ENCODE measurements at places on chromosomes 6 and 20. TPM values are rescaled to one million over a fixed set of nuclear protein-coding genes. Genes with fewer than 3 reads are reported as not detected.

GRCh38 chr6:105445481-105445880 lies 42.6 kb upstream of the PREP start:
- no peak for DNase-seq

DNA sequence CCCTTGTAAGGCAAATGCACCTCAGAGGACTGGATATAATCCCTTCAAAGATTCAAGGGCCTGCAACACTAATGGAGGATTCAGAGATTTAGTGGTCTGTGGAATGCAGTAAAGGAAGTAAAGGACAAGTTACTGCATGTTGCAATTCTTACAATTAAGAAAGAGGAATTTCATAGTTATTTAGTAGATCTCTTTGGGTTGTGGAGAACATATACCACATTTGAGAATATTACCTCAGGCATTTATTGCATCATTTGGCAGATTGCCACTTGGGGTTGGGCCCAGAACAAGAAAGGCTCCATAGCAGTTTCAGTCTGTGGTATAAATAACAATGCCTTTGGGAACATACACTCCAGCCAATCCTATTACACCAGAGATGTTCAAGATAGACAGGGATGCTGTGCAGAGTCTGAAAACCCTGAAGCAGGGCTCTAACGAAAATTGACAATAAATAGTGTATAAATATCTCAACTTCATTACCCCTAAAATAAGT lies 20.9 kb upstream of the EPM2A start:
- peak; percentile 31 for DNase-seq

DNA sequence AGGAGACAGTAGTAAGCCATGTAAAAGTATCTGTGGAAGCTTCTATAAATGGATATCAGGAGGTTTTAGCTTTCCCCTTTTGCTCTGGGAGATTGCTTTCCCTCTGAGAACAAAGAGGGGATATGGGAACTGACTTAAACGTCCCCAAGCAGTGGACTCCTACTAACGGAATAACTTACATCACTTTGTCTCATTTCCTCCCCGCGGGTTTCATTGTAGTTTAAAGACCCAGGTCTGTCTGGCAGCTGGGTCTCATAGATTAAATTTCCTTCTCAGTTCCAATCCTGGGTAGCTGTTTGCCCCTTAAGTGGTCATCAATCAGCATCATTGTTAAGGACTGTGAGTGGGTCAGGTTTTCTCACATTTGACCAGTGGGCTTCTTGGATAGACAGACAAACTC lies 68.7 kb downstream of the PLAGL1 start:
- DNase-seq = no peak

DNA sequence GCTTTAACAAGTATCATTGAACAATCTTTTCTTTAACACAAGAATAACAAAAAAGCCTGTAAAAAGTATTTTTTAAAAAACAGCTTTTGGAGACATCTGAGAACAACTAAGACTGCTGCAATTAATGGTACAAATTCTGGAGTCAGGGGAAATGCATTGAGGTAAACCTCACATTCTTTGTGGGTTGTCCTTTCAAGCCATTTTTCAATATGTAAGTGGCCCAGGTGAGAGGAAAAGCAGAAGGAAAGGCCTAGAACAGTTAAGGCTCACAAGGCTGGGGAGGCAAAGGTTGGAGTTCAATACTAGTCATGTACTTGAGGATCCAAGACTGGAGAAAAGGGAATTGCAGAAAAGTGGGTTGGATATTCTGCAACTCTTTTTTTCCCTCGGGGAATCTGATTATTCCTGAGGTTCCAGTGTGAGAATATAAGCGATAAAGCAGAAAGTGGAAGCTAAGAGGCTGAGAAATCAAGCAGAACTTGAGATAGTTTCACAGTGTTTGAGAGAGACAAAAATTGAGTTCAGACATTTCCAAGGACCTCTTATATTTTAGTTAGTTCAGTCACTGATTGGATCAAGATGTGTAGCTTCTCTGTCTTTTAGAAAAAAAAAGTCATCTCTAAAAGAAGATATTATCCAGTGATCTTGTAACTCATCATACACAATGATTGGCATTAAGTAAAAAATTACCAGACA lies 25.0 kb upstream of the TXLNB start:
- DNase-seq = no peak

DNA sequence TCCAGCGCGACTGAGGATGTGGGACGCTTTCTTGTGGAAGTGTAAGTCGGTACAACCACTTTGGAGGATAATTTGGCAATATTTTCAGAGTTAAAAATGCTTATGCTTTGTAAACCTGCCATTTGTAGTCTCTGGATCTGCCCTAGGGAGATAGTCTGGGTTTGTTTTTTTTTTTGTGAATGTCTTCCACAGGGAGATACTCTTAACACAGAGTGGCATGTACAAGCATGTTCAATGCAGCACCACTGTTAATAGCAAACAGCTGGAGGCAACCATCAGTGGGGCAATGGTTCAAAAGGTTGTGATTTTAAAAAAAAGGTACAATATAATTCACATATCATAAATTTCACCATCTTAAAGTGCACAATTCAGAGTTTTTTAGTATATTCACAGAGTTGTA lies 22.4 kb downstream of the SLC9A8 start:
- DNase-seq = no peak

GRCh38 chr6:108719477-108719876 lies 128.7 kb upstream of the ARMC2 start:
- DNase-seq = no peak

DNA sequence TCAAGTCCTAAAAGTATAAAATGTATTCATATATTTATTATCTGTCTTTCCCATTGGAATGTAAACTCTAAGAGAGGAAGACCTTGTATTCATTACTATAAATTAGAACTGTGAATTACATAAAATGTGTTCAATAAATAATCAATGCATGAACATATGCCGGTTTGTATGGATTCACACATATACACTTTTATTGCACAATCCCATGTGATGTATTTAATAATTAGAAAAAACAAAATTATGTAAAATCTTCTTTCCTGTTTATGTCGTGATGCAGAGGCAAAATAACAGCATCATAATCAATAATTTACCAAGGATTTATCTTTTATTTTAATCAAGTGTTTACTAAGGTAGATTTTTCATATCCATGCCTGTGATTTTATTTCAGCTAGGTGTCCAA lies 240.5 kb downstream of the KHDRBS2 start:
- DNase-seq = no peak

DNA sequence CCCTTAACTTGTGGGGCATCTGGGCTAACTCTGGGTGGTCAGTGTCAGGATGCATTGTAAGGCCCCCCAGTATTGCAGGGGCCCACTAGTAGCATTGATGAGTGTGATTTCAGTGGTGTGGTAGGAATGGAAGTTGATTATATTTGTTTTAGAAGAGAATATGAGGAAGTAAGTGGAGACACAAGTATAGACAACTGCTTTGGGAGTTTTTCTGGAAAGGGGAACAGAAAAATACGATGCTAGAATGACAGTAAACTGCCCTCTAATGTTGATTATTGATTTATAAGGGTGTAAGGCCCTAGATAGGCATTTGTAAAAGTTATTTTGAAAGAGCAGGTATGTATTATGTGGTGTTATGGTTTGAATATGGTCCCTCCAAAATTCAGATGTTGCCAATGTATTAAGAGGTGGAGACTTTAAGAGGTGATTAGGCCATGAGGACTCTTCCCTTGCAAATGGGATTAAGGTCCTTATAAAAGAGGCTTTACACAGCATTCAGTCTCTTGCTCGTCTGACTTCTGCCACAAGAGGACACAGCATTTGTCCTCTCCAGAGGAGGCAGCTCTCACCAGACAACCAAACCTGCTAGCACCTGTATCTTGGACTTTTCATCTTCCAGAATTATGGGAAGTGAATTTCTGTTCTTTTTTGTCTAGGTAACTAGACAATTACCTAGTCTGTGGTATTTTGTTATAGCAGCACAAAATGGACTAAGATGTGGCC lies 135.9 kb upstream of the DTNBP1 start:
- no peak for DNase-seq

- peak; percentile 47 for DNase-seq
These were observed 837 bp upstream of the OSER1 start for GRCh38 chr20:44211177-44212039.

GRCh38 chr6:68988698-68989097 lies 353.6 kb downstream of the ADGRB3 start:
- DNase-seq = no peak

DNA sequence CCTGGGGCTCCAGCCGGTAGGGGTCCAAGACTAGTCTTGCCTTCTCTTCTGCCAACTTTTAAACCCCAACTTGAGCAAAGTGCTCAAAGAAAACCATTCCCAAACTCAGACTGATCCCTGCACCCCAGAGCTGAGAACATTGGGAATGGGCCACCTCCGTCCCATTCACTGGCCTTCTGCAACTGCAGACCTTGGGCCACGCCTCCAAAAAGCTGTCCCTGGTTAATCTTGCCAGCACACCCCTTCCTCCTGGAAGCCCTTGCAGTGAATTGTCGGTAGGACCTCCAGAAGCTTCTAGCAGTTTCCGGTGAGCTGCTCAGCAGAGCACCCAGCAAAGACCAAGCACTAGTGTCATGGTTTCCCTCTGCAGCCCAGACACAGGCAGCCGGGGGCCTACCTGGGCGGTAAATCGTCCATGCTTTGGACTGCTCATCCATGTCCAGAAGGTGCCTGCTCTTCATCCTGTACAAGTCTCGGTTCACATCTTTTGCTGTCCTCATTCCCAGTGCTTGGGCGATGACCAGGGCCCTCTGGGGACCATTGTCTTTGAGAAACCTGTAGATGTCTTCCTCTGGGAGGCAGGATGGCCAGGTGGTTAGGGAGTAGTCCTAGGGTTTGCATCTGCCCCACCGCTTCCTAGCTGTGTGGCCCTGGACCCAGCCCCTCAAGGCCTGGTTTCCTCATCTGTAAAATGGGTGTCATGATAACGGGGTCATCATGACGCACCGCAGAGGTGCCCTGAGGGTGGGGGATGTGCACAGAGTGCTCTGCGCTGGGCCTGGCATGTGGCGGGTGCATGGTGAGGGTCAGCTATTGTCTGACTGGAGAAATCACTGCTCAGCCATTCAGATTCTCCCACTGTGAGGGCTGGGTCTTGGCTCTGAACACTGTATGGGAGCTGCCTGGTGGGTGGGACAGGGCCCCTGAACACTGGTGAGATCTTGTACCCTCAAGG lies 5.5 kb downstream of the ZBP1 start:
- DNase-seq = no peak

- no peak for DNase-seq
These were observed 30.1 kb upstream of the MAS1L start for GRCh38 chr6:29517728-29518440.

GRCh38 chr6:134740027-134740373 lies 209.9 kb downstream of the ALDH8A1 start:
- peak; percentile 31 for DNase-seq

DNA sequence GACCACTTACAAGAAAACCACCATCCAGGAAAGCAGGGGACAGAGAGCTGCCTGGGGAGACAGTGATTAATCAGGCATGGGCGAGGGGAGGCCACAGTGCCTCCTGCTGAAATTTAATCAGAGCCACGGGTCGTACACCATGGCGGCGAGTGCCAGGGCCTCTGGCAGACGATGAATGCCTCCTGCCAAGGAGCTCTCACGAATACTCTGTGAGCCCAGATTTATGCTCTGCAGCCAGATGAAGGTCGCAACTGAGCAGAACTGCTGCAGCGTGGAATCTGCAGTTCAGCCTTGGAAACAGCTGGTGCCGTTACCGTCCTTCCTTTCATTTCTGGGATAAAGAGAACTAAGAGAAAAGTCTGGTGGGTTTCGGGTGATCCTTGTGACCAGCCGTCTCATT lies 85.6 kb downstream of the BFSP1 start:
- DNase-seq = no peak

- no peak for DNase-seq
These were observed 78.2 kb upstream of the PTPRK start for GRCh38 chr6:128598571-128598970.

- DNase-seq = no peak
These were observed 89.2 kb downstream of the CD164 start for GRCh38 chr6:109292983-109293586.

- no peak for DNase-seq
These were observed 3.5 kb downstream of the CUL9 start for GRCh38 chr6:43185391-43185985.

DNA sequence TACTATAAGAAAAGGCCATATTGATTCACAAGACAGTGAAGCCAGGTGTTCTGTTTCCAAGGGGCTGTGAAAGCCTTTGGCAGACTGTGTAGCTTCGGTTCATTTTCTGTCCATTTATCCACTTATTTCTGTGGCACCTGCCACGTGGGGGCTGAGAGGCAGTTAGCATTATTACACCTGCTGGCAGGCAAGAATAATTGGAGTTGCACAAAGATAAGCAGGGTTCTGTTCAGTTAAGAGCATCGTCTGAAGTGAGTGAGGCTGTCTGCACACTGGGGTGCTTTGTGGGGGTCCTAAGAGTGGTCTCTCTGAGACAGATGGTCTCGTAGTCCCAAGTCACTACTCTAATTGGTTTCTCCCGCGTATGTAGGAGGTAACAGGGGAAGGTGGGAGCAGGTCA lies 60.6 kb upstream of the CCN6 start:
- no peak for DNase-seq

DNA sequence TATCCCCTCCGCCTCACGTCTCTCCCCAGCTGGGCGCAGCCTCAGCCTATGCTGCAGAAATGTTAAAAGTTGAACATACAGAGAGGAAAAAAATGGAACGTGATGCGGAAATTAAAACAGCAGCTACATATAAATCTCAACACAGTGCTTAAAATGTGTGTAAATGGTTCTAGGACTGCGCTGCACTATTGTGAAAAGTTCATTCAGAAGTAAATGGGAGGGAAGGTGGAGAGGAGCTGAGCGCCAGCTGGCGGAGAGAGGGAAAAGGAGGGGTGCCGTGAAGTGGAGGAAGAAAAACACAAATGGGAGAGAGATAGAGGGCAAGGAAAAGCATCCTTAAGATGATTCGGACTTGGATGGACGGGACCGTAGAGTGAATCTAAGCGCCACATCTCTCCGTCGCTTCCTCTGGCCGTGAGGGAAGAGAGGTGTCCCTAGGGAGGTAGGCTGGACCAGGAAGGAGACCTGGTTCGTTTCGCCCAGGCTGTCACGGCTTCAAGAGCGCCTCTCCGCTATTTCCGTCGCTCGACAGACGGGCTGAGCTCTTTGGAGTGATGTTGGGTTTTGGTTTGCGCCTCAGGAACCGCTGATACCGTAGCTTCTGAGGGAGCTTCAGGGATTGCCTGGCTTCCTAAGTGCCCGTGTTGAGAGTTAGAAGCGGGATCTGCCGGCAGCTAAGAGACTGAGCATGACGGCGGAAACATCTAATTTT lies 113.7 kb downstream of the TRIM27 start:
- DNase-seq = no peak

- DNase-seq = no peak
These were observed 19.1 kb downstream of the TFAP2B start for GRCh38 chr6:50837589-50838445.

DNA sequence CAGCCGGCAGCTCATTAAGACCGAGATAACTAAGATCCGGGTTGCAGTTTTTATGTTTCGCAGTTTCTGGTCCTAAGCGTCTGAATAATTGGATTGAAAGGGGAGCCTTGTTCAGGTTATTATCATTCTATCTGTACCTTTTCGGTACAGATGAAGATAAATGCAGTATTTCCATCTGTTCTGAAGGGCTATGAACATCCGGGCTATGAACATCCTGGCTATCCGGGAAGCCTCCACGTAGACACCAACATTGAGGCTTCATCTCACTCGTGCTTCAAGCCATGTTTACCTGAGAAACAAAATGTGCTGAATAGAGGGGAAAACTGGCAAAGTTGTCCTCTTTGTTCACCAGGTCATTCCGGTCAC lies 399 bp upstream of the REPS1 start:
- peak; percentile 27 for DNase-seq

AVP gene
- total RNA-seq = not detected

HSPA1A gene
- total RNA-seq = 213 TPM

GPR31 gene
- not detected for total RNA-seq

PPP1R3D gene
- 5.3 TPM for total RNA-seq

LPA gene
- not detected for total RNA-seq

SLC22A3 gene
- total RNA-seq = 21.4 TPM

NKAIN4 gene
- 3.7 TPM for total RNA-seq

PERP gene
- total RNA-seq = 162 TPM

MPC1 gene
- total RNA-seq = 55.9 TPM
